ENCODE measurements at places on chromosomes 12 and 14.

DNA sequence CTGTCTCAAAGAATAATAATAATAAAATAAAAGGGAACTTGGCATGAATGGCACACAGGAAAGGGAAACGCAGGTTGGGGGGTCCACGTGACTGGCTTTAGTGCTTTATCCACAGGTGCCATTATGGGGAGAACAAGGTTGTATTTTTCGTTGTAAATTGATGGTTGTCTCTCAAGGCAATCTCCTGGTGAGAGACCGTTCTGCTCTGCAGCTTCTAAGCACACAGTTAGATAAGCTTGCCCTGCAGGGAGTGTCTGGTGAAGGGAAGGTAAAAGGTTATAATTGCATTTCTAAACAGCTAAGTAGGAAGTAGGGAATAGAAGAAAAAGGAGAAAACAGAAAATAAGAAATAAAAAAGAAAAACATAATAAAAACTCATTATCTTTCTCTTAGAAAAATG, 69.1 kb upstream of the CPSF6 start:
- DNase-seq: no peak

DNA sequence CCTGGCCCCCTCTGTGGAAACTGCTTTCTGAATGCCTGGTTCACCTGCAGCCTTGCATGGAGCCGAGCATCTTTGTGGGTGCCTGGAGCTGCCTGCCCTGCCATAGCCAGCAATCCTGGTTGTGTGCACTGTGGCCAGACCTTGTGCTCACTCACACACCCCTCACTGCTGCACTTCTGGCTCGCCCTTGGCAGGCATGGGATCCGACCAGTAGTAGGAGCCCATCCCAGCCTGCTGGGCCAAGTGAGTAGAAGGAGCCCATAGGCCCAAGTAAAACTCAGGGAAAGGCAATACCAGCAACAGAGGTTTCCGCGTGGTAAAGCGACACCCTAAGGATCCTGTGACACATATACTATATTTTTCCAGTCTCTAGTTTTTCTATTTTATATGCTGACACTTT, 270.0 kb upstream of the NAV3 start:
- DNase-seq: no peak

DNA sequence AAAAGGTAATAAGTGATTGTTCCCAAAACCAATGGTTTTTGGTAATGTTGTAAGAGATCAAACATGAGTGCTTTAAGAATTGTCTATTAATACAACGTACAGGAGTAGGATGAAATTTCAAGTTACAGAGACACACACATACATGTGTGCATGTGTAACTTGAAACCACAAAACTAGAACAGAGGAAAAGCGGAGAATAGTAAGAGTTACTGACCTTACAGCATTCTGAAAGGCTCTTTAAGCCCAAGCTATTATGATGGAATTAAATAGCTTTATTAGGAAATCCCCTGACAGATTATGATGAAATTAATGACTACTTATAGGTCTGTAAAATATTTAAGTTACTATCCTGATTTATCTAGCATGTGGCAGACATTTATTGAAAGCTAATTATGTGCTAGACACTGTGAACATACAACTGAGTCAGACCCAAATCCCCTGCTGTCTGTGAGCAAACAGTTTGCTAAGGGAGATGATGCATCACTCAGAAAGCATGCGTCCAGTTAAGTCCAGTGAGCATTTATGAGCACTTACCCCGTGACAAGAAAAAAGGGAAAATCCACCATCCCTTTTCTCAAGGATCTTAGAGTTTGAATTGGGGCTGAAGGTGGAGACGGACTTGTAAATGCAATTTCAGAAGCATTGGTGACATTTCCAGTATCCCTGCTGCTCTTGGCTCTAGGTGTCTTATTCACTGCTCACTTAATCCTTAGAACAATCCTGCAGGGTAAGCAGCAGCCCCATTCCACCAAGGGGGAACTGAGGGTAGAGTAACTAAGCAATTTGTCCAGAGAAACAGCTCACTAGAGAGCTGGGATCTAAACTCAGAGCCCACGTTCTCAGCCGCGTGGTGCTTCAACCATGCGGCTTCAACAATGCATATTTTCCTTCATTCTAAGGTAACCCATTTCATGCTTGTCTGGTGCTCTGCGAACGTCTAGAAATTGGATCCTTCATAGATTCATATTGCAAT, 117.4 kb downstream of the EML1 start:
- DNase-seq: no peak

DNA sequence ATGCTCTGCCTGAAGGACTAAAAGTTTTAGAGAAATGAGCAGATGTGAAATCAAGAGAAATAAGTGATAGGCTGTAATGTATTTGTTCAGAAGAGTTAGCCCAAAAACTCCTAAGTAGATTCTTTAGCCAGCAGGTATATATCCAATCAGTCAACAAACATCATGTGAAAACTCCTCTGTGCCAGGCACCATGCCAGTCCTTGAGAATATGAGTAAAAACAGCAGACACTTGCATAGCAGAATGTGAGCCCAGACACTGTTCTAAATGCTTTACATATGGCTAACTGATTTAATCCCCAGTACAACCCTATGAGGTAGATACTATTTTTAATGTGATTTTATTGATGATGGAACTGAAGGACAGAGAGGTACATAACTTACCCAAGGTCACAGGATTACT, 329.8 kb downstream of the PAWR start:
- DNase-seq: no peak

DNA sequence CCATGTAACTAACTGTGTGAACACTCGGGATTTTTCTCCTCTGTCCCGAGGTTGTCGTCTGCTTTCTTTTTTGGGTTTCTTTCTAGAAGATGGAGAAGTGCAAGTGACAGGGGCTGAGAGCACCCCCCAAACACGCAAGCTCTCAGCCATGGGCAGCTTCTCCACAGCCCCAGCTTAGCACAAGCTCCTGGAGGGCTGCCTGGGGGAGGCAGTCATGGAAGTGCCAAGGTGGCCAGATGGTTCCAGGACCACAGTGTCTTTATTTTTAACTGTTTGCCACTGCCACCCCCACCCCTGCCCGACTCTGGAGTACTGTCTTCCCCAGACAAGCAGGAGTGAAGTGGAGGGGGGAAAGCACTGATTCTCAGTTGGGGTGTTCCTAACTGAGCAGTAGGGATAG, 58.2 kb downstream of the ST8SIA1 start:
- DNase-seq: no peak

DNA sequence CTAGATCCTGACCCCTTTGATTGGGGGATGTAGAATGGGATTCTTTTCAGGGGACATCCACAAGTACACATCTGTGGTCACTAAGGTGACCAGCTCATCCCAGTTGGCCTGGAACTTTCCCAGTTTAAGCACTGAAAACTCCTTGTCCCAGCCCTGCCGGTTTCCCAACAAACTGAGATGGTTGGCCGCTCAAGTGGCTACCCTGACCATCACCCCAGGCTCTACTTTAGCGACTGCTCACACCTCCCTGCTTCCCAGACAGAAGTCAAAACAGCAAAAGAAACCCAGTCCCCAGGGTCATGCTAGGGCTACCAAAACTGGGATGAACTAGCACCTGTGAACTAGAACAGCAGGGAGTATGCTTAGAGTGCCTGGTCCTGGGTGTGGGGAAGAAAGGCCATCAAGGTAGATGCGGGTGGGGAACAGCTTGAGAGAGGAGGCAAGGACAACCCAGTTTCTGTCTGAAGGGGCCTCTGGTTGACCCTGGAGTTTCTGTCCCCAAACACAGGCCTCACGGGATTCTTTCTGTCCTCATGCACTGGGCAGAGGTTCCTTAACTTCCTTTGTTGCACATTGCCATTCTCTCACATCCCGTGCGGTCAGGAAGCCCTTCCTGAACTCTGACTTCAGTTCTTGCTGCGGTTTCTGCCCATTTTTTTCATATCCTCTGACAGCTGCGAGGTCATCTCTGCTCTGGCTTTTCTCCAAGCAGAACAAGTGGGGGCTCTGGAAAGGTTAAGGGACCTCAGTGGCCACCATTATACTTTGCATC, 1.6 kb downstream of the LTB4R start:
- DNase-seq: peak; percentile 68

GRCh38 chr12:106019144-106019543, 119.6 kb downstream of the NUAK1 start:
- DNase-seq: no peak

DNA sequence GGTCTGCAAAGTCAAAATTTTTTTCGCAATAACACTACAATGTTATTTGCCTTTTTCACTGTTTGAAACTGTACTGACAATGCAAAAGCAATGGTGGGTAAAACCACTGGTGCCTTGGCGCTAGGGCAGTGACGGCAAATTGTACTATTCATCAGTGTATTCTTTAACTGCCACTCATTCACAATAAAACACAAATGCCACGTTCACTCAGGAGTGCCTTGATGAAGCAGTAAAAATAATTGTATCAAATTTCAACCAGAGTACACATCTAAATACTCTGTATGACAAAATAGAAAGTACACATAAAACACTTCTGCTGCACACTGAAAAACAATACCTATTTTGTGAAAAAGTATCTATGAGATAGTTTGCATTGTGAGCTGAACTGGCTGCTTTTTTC, 17.8 kb downstream of the DCAF5 start:
- no peak for DNase-seq

DNA sequence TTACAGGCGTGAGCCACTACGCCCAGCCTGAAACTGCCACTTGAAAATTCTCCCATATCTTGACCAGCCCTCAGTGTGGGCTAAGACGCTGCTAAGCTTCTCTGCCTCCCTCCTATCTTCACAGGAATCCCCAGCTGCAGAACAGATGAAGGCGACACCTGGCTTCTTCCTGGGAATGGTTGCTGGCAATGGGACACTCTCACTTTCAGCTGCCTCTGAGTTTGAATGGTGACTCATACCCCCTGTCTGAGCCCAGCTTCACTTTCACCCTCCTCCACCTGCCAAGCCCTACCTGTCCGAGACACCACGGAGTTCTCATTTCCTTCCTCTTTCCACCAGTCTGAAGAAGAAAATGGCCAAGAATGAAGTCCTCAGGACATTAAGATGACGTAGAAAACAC, 18.3 kb upstream of the VASH1 start:
- no peak for DNase-seq

GRCh38 chr14:52068615-52069306, at the start of gene NID2:
Gene NID2 (minus strand): TSS chr14:52069059. CDS start chr14:52068994, 65 bp downstream.
- DNase-seq: no peak

DNA sequence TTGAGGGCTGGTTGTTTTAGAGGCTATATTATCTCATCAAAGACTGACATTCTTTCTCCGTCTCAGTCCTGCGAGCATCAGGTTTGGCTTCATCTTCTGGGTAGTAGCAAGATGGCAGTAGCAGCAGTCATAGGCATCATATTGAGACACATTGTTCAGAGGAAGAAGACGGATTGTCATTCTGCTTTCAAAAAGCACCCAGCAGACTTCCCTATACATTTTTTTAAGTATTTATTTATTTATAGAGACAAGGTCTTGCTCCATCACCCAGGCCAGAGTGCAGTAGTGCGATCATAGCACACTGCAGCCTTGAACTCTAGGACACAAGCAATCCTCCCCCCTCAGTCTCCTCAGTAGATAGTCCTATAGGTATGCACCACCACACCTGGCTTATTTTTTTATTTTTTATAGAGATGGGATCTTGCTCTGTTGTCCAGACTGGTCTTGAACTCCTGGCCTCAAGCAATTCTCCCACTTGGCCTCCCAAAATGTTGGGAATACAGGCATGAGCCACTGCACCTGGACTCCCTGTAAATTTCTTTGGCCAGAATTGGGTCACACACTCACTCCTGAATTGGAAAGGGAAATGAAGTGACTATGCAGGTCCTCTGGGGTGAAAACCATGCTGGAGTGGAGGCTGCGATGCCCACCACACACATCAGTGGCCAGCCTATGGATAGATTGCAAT, 125.4 kb downstream of the SLC38A6 start:
- no peak for DNase-seq

DNA sequence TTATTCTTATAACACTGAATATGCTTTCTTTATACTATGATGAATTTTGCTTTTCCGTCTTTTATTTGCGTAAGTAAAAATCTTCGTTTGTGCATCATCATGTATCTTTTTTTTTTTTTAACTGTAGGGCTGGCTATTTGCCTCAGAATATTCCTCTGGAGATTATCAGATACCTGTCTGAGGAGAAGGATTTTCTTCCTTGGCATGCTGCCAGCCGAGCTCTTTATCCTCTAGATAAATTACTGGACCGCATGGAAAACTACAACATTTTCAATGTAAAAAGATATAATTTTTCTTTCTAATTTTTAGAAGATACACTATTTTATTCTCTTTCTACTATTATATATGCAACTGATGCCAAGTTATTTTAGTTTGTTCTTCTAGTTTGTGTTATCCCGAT, 346.6 kb downstream of the TRHDE start:
- no peak for DNase-seq

DNA sequence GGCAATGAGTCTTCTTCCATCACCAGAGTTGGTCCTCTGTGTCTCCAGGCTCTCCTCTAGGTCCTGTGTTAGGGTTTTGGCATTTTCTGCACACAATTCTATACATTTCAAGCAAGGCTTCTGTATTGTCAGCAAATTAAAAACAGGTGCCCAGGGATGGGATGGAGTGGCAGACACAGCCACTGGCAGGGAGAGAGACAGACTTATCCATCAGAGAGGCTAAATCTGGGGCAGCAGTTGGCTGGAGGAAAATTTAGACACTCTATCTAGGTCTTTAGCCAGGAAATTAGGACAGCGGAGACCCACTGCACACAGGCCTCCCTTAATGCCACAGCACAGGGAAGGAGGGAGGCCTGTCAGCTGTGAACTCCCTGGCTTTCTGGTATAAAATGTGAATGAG, 20.2 kb downstream of the PLEKHD1 start:
- no peak for DNase-seq

DNA sequence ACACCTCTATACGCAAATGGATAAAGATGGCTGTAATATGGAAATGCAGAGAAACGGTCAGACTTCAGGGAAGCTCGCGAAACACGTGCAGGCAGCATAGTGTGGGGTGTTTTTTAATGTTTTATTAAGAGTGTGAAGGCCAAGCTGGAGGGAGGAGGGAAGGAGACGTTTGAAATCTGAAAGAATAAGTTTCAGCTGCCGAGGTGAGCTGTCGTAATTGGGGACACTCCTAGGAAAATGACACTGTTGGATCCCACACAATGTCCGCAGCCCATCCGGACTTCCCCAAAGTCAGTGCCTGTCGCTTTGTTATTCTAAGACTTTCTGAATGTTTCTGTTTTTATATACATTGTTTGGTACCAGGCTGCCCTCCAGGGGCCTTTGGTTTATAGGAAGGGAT, 8.3 kb downstream of the FZD10 start:
- DNase-seq: no peak

GRCh38 chr12:31815096-31815495, 86.3 kb upstream of the AMN1 start:
- DNase-seq: no peak

- DNase-seq: no peak
Measured at GRCh38 chr14:53151523-53152183, 1.5 kb downstream of the DDHD1 start.

DNA sequence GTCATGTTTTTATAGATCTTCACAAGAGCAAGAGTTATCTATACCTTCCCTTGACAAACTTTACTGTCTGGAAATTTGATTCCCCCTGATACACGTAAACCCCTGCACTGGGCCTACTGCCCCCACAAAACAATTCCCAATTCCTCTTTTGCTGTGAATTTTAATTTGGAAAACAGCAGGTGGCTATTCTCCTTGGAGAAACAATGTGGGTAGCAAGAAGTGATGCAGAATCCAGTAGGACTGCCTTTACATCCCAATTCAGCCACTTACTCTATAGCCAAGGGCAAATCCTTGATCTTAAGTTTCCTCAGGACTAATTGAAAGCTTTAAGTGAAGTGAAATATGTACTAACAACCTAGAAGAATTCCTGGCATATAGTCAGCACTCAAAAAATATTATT, 129.3 kb downstream of the ACSS3 start:
- no peak for DNase-seq

Measured in CMK (cell line).